ENCODE measurements at places on chromosomes 2 and 18. TPM values are rescaled to one million over a fixed set of nuclear protein-coding genes. Genes with fewer than 3 reads are reported as not detected.

DNA sequence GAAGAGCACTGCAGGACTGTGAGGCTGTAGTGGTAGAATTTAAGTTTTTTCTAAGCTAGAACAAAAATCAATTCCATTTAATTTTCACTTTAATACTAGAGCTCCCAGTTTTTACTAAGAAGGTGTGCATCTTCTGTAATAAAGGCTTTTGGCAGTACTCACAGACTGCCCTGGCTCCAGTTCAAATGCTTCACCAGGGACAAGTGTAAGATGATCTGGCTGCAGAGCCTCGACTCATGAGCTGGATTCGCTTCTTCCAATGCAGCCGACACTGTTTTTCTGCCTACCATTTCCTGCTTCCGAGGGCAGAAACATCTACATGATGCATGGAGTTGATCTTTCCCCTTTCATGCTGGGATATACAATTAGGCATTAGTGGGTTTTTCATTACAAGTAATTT lies 87.0 kb downstream of the FARSB start:
- peak; percentile 61 for DNase-seq

SAG gene
- total RNA-seq = not detected

GRCh38 chr2:19989342-19989666 lies 601 bp downstream of the WDR35 start:
- no peak for DNase-seq

DNA sequence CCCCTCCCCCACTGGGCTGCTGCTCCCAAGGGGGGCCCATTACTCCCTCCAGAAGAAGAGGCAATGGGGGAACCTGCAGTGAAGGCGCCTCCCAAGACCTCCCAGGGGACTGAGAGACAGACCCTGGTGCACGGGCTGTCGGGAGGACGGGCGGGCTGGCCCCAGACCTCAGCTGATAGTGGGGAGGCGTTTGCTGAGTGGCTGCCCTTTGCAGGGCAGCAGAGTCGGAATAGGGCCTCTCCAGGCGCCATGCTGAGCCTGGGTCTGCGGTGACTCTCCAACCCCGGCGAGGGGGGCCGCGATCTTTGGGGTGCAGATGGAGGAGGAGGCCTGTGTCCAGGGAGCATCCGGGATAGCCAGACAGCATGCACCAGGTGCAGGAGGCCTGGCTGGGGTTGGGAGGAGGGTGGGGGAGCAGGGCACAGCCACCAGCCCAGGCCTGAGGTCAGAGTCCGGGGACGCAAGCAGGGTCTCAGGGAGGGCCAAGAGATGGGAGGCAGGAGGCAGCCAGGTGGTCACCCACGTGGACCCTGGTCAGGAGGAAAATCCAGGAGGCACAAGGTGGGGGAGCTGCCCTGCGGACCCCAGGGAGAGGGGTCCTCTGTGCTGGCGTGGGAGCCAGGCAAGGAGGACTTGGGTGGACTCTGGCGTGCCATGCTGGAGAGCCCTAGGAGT lies 11.0 kb downstream of the CROCC2 start:
- DNase-seq = peak; percentile 38

LIMS4 gene
- 2.8 TPM for total RNA-seq

GRCh38 chr2:235740821-235741220 lies 247.0 kb downstream of the AGAP1 start:
- no peak for DNase-seq

DNA sequence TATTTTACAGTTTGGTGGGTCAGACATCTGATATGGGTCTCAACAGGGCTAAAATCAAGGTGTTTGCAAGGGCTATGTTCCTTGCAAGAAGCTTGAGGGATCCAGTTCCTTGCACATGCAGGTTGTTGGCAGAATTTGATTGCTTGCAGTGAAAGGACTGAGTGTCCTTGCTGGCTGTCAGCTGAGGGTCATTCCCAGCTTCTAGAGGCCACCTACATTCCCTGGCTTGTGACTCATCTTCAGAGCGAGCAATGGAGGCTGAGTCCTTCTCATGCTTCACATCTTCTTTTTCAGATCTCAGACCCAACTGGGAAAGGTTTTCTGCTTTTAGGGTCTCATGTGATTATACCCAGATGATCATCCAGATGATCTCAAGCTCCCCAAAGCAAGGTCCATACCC lies 12.4 kb downstream of the MEX3C start:
- DNase-seq = no peak

- DNase-seq = no peak
Observed at GRCh38 chr18:46474487-46475389, 182.3 kb downstream of the LOXHD1 start.

GRCh38 chr2:217650229-217650628 lies 352.6 kb downstream of the TNS1 start:
- DNase-seq = no peak

RAB12 gene
- total RNA-seq = 112 TPM

Data from right cardiac atrium (tissue), 5 donors.